Activated CD4-positive, alpha-beta memory T cell treated with anti-CD3 and anti-CD28 coated beads, Interleukin-2, amount 10 ng/mL, durations not matched to agents 7 days and 5 days (primary cell): ENCODE measurements at places on chromosomes 12 and 14. TPM values are rescaled to one million over a fixed set of nuclear protein-coding genes. Genes with fewer than 3 reads are reported as not detected.

The TRIP11 gene
- 44.4 TPM for total RNA-seq

The ERP29 gene
- total RNA-seq = 169 TPM

DNA sequence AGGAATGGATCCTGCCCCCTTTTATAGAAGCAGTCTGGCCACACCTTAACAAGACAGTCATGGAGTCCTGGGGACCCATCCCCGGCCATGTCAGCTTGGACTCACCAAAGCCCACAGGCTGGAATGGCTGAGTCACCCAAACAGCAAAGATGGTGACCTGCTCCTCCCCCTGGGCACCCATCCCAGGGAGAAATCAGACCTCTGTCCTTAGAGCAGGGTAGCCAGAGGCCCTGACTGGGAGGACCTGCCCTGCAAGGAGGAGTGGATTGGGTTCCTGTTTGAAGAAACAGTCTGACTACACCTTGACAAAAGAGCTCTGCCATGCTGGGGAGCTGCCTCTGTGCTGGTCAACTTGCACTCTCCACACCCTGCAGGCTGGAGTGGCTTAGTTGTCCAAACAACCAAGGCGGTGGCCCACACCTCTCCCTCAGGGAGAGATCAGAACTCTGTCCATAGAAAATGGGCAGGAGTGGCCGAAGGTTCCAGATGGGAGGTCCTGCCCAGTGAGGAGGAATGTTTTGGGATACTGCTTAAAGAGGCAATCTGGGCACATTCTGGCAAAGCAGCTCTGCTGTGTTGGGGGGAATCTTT, 16.6 kb downstream of the MGP start:
- H3K4me3 ChIP-seq = no peak overlapping the region
- DNase-seq = no peak
- no peaks in the 10 kb centered on the region for H3K36me3 ChIP-seq
- H3K27ac ChIP-seq = no peak overlapping the region
- no peaks in the 10 kb centered on the region for H3K4me1 ChIP-seq
- peaks cover 8% of the 10 kb centered on the region for H3K27me3 ChIP-seq

DNA sequence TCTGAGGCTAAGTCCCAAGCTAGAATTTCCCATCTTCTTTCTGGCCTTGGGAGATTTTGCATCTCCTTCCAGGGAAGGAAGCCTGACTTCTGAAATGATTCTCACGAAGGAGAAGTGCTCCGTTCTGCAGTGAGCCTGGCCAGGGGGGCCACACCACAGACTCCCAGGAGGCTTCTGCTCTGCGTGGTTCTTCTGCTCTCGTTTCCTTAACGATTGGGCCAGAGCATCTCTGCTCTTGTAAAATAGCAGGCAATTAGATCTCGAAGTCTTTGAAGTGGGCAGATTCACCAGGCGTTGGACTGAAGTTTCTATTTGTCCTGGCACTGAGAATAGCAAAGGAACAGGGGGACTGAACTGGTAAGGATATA, 6.7 kb upstream of the BATF start:
- peak overlapping the region; percentile 59 for H3K4me3 ChIP-seq
- H3K36me3 ChIP-seq = peaks cover 14% of the 10 kb centered on the region
- DNase-seq = no peak
- no peaks in the 10 kb centered on the region for H3K27me3 ChIP-seq
- peaks cover 51% of the 10 kb centered on the region for H3K4me1 ChIP-seq
- peak overlapping the region; percentile 85 for H3K27ac ChIP-seq

- peaks cover 15% of the 10 kb centered on the region for H3K36me3 ChIP-seq
- H3K27me3 ChIP-seq = no peaks in the 10 kb centered on the region
- no peak overlapping the region for H3K27ac ChIP-seq
Measured at GRCh38 chr12:21301-22189, 45.0 kb upstream of the IQSEC3 start.

- no peaks in the 10 kb centered on the region for H3K27me3 ChIP-seq
- peak overlapping the region; percentile 79 for H3K27ac ChIP-seq
- DNase-seq = peak; percentile 56
- peak overlapping the region; percentile 3 for H3K4me3 ChIP-seq
- H3K4me1 ChIP-seq = peaks cover 49% of the 10 kb centered on the region
Measured at GRCh38 chr14:95480109-95480886, 36.2 kb downstream of the SYNE3 start.

GRCh38 chr14:36834293-36834692, 172.6 kb downstream of the PAX9 start:
- no peak overlapping the region for H3K27ac ChIP-seq
- H3K27me3 ChIP-seq = no peaks in the 10 kb centered on the region
- no peak overlapping the region for H3K4me3 ChIP-seq
- H3K4me1 ChIP-seq = no peaks in the 10 kb centered on the region
- DNase-seq = no peak
- no peaks in the 10 kb centered on the region for H3K36me3 ChIP-seq

DNA sequence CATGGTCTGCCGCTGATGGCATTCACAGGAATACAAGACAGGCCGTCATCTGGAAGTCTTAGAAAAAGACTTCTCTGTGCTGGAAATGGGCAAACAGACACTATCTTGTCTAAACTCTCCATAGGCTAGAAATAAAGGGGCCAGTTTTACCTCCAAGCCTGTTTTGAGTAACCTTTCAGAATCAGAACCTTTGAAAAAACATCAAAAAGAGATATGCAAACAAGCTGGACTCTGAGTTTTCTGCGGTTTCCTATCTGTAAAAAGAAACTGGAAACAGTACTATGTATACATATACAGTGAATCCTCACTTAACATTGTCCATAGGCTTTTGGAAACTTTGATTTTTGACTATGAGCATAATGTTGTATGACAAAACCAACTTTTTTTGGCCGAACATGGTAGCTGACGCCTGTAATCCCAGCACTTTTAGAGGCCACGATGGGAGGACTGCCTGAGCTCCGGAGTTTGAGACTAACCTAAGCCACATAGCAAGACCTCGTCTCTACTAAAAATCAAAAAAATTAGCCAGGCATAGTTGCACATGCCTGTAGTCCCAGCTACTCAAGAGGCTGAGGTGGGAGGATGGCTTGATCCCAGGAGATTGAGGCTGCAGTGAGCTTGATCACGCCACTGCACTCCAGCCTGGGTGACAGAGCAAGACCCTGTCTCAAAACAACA, 92.9 kb upstream of the MAX start:
- H3K27me3 ChIP-seq = no peaks in the 10 kb centered on the region
- no peak for DNase-seq
- H3K4me3 ChIP-seq = no peak overlapping the region
- H3K36me3 ChIP-seq = no peaks in the 10 kb centered on the region

DNA sequence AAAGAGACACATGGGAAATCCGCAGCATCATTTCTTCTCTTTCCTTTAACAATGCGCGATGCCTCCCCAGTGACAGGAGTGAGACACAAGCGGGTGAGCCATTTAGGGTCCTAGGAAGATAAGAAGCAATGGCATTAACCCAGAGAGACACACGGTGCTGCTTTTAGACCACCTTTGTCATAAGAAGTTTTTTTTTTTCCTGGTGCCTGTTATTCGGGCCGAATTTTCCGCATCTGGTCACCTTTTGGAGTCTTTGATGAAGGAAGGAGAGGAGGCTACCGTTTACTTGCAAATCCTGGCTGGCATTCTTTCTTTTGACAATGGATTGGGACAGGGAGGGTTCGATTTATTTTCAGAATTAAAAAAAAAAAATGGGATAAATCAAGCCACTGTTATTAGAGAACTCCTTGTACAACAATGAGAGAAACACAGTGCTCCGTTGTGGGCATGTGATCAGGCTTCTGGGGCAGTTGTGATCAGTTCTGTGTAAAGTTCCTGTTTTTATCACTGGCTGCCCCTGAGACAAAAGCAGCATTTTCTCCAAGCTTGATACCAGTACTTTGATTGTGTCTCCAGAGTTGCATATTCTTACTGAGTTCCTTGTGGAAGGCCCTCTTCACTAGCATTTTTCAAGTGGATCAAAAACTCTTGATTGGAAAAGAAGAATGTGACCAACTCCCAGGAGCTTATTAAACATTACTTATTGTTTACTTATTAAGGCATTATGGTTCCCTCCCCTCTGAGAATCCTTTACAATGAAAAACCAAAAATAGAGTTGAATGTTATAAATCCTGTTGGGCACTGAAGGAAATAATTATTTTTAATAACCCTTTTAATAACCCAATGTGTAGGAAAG, 1.1 kb downstream of the DIP2B start:
- peaks cover 7% of the 10 kb centered on the region for H3K36me3 ChIP-seq
- DNase-seq = no peak
- peaks cover 50% of the 10 kb centered on the region for H3K4me1 ChIP-seq
- no peaks in the 10 kb centered on the region for H3K27me3 ChIP-seq
- peak overlapping the region; percentile 86 for H3K4me3 ChIP-seq
